Tibial artery (tissue), 4 donors: ENCODE measurements at places on chromosomes 16 and 17.
A peak's percentile ranks its signal among the peaks of the same experiment; 100 is the strongest.

- no peak for DNase-seq
Measured at GRCh38 chr16:80702696-80703095, 101.7 kb downstream of the CDYL2 start.

- DNase-seq, result no peak
Measured at GRCh38 chr17:39064374-39064773, 87.1 kb downstream of the PLXDC1 start.

- no peak for DNase-seq
Measured at GRCh38 chr16:47250983-47251382, 107.2 kb upstream of the NETO2 start.

DNA sequence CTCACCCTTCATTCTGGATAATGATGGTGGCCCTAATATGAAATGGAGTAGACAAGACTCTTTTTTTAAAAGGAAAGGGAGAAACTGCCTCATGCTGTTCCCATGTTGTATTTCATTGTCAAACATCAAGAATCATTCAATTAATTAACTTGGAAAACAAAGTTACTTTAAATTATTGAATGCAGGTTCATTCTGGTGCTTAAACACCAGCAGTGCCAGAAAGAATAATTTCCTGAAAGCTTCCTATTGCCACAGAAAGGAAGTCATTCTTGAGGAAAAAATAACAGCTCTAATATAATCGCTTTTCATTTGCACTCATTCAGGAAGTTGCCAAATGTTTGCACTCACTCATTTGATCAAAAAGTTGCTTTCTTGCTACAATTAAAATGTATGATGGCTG is 497.1 kb upstream of the CDH11 start:
- no peak for DNase-seq

DNA sequence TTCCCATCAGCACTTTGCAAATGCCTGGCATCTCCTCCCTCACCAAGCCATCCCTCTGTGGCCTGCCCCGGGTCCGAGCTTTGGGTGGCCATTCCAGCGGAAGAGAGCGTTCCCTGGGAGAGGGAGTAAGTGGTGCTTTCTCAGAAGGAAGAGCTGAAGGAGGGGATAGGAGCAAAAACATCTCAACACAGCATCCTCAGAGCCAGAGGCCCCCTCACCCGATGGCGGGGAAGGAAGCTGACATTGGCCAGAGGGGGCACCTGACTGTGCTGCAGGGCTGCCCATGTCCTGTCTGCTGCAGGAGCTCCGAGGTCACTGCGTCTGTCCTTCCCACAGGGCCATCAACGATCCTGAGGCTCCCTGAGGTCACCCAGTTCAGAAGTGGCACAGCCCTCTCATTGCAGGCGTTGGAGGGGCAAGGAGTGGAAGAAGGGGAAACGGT is 427 bp upstream of the TLCD3B start:
- DNase-seq, result no peak

GRCh38 chr17:79050551-79050950 is 24.1 kb upstream of the ENGASE start:
- no peak for DNase-seq

GRCh38 chr16:88809068-88809675 is 2.6 kb downstream of the APRT start:
- peak; percentile 61 for DNase-seq

DNA sequence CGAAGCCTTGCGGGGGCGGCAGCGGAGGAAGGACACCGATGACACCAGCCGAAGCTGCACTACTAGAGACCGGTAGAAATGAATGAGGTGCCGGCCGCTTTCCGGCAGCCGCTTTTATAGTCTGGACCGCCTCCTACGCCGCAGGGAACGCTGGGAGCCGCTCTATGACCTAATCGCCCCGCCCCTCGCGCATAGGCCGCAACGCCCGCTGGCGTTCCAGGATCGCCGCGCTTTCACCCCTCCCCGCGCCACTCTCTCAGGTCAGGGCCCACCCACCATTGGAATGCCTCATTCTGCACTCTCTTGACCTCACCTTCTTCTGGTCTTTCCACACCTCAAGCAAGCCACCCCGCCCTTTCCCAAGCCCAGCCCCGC is at the start of gene DDX5:
DDX5 (minus strand) TSS at position 89 of the 375 bp plus-strand sequence. CDS start 170 bp downstream, outside the sequence.
- peak; percentile 97 for DNase-seq

- no peak for DNase-seq
Measured at GRCh38 chr16:18852647-18853046, 51.3 kb upstream of the ARL6IP1 start.

- DNase-seq, result peak; percentile 59
Measured at GRCh38 chr17:74712756-74713155, at the start of gene CD300LF. CD300LF (minus strand) TSS chr17:74712923; CDS start chr17:74712866, 57 bp downstream.

DNA sequence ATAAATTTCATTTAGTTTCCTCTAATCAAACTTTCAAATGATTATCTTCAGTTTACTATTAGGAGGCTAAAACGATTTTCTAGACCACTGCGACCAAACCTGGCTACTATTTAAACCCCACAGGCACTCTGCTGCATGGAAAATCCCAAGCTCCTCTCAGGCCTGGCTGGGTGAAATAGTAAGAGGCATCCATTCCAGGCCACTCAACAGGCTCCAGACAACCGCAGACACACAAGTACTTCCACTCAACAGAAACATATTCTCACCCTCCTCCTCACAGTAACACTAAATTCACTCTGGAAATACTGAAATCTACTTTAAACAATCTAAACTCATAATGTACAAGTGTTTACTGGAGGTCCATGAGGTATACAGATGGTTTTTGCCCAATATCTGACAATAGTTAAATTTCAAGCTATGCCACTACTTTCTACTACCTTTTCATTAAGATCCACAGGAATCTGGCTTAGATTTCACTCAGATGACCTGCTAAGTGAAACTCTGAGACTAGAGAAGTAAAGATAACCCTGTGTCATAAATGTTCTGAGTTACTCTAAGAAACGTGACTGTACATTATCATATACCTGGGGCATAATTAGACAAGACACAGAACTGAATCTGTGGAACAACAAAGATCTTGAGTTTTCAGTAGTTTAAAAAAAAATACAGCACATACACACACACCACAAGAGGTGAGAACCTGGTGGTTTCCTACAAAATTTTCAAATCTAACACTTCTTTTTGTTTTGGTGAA is 10.4 kb downstream of the VPS53 start:
- DNase-seq, result no peak

DNA sequence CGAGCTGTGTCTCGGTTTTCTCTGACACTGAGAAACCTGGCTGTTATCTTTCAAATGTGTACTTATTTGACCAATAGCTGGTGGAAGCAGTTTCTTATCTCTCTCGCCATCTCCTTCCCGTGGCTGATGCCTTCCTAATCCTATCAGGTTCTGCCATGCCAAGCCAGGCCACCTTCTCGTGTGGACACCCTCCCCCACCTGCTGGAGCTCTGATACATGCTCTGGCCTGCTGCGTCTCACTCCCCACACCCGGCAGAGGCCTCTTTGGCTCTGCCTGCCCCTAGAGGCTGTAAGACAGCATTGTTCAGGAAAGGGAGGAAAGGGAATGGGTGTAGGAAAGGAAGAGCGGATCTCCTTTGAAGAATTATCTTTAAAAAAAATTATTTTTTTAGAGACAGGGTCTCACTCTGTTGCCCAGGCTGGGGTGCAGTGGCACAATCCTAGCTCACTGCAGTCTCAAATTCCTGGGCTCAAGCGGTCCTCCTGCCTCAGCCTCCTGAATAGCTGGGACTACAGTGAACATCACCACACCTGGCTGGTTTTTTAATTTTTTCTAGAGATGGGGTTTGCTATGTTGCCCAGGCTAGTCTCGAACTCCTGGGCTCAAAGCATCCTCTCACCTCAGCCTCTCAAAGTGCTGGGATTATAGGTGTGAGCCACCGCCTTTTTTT is 7.5 kb upstream of the ARMC5 start:
- DNase-seq, result peak; percentile 69

GRCh38 chr17:50258647-50259476 is 15.4 kb upstream of the TMEM92 start:
- DNase-seq, result peak; percentile 36

DNA sequence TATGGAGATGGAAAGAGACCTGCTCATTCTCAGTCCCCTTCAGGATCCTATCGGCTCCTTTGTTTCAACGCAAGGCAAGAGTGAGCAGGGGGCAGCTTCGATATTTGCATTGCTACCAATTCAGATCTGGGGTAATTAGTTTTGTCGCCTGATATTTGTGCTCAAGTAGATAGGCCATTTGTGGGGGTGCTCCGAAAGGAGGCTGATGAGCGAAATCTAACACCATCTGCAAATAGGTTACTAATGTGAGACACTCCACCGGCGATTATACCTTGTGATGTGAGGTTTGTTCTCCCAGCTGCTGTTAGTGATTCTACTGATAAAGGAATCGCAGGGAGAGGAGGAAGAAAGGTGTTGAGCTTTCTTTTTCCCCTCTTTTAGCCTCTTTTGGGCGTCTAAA is 31.5 kb downstream of the WSCD1 start:
- DNase-seq, result peak; percentile 10

DNA sequence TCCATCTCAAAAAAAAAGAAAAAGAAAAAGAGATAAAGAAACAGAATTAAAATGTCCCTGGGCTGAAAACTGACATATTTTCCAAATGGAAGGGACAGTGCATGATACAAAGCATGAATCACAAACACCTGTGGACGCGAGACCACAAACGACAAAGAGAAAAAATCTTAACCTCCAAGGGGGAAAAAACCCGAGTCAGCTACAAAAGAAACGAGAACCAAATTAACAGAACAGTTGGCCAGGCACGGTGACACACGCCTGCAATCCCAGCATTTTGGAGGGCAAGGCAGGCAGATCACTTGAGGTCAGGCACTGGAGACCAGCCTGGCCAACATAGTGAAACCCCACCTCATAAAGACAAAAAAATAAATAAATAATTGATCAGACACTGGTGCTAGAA is 1.9 kb downstream of the TRAP1 start:
- no peak for DNase-seq

- DNase-seq, result no peak
Measured at GRCh38 chr17:64001763-64002529, 3.8 kb downstream of the PRR29 start.

- no peak for DNase-seq
Measured at GRCh38 chr16:53457670-53458069, 23.4 kb downstream of the RBL2 start.

GRCh38 chr17:65674246-65675045 is 113.0 kb upstream of the AXIN2 start:
- DNase-seq, result no peak

DNA sequence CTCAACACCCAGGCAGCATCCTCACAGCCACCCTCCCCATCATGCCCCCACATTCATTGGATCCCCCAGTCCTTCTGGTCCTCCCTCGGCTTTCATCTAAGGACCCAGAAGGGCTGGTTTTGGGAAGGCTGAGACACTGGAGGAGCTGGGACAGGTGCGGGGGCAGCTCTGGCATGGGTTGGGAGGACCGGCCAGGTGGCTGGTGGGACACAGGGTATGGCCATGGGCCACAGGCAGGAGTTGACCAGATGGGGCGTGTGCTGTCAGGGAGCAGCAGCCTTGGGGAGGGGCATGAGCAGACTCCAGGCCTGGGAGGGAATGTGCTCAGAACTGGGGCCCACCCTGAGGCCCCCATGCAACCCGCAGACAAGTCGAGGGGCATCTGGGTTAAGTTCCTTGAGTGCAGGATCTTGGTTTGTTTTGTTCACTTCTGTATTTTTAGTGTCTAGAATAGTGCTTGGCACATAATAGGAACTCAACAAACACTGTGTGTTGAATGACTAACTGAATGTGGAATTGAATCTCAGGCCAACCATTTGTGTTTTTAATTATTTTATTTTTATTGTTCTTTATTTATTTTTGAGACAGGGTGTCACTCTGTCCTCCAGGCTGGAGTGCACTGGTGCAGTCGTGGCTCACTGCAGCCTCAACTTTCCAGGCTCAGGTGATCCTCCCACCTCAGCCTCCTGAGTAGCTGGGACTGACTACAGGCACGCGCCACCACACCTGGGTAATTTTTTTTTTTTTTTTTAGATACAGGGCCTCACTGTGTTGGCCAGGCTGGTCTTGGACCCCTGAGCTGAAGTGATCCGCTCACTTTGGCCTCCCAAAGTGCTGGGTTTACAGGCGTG is 5.6 kb downstream of the P2RX1 start:
- no peak for DNase-seq

DNA sequence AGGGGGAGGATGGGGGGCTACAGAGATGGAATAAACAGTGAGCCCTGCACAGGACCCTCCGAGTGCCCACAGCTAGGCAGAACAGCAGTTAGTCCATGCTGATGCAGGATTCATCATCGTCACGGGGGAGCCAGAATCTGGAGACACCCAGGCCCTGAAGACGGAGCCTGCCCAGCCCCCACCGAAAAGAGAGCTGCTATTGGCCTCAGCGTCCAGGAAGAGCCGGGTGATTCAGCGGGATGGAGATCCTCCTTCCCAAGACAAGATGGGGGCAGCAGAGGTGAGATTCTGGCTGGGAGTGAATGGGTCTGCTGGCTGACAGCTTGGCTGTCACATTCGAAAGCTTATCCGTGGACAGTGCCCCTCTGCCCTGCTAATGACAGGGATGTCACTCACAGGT is 133.6 kb upstream of the CRHR1 start:
- DNase-seq, result peak; percentile 47

GRCh38 chr16:17270683-17271109 is 200.1 kb downstream of the XYLT1 start:
- no peak for DNase-seq

DNA sequence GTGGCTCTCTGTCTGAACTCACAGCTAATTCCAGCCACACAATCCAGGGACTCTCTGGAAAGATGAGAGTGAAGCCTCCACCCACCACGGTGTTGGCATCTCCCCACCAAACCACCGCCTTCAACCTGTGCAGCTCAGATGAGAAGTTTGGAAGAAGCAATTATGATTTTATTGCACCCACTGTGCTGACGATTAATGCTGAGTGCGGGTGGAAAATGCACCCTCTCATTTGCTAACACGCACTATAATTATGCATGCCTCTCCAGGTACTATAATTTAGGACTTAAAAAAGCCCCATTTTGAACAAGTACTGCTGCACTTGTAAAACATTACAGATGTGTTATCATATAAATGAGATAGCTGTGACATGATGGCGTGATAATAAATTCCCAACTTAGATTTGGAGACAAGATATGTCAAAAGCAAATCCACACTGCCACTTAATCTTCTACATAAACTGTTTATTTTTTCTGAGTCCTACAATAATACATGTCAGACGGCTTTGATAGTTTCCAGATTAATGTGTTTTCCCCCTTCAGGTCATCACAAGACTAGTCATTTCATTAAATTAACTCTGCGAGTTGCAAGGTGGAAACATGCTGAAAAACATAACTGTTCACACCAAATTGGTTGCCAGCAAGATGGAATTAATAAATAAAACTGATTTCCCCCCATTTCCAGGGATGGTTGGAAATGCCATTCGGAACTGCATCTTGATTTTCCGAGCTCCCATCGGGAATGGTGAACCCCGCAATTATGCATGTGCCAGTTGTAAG is 466.5 kb upstream of the MAF start:
- no peak for DNase-seq

DNA sequence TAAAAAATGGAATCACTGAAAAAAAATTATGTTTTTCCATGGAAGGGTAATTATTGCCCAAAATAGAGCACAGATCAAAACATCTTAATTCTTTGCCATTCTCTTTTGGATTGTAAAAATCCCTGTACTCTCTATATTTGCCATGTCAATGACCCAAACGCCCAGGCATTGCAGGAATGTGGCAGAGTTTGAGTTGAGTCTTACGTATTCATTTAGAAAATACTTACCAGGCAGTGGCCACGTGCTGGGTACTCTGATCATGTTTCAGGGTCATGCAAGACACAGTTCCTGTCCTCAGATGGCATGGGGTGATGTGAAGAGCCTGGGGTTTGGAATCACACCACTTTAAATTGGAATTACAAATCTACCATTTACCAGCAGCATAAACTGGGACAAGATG is 267.7 kb downstream of the ABCC12 start:
- no peak for DNase-seq
